ENCODE measurements at places on chromosomes 3 and 15.
A peak's percentile ranks its signal among the peaks of the same experiment; 100 is the strongest.

DNA sequence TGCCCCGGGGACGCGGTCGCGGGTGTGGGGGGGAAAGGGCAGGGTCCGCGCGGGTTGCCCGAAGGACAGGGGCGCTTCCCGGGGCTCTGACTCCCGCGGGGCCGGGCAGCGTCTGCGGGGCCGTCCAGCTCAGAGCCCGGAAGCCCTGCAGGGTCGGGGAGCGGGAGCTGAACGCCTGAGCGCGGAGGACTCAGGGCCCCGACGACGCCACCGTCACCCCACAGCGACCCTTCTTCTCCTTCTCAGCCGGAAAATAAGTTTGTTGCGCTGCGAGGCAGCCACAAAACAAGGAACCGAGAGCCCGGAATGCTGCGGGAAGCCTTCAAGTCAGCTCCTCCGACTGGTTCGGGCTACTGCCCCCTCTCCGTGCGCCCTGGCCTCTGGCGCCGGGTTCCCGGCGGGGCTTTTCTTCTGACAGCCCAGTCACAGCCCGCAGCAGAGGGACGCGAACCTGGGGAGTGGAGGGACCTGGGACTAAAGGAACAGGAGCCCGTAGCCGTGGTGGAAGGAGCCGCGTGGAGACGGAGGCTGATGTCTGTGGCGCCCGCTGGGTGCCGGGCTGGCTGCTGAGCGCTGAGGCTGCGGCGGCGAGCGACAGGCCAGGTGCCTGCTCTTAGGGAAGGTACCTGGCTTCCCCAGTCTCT is 484 bp downstream of the CNTN4 start:
- DNase-seq: peak; percentile 79

DNA sequence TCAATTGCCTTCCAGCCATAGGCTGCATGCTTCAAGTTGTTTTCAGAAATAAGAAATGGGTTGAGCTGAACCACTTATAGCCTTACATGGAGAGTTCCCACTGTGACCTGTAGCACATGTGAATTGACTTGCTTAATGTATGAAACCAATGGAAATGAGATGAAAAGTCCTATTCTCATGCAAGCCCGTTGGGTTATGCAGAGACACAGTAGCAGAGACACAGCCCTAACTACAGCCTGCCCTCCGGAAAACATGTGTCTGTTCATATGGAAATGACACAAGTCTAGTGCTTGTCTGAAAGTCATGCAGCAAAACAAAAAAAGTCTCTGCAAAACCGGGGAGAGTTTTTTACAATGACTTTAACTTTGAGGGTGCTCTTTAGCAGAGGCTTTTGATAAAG is 14.5 kb downstream of the HIGD2B start:
- DNase-seq: no peak

DNA sequence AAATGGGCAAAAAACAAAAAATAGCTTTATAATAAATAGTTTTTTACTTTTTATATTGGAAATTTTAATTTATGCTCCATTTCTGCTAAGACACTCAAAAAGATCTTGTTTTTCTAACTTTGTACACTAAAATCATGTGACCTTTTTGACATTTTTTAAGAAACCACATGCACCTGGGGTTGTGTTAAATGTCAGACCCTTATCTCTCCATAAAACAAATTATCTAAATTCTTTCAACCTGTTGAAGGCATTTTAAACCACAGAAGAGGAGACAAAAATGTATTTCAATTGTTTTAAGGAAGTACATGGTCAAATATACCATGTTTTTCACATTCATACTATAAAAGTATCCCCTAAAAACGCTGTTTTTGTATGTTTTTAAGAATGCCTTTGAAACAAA is 29.2 kb downstream of the IFT80 start:
- no peak for DNase-seq

DNA sequence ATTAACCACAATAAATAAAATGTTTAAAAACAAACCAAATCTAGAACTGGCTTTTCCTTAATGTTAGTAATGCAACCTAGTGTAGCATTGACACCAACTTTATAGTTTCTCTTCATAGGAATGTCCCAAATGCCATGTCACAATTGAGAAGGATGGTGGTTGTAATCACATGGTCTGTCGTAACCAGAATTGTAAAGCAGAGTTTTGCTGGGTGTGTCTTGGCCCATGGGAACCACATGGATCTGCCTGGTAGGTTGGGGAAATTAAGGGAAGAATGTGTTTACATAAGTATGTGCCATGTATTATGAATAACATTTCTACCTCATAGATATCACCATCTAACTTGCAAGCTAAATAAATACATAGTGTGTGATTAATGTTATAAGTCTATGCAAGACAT is 84.4 kb upstream of the GOLGA6B start:
- DNase-seq: no peak

DNA sequence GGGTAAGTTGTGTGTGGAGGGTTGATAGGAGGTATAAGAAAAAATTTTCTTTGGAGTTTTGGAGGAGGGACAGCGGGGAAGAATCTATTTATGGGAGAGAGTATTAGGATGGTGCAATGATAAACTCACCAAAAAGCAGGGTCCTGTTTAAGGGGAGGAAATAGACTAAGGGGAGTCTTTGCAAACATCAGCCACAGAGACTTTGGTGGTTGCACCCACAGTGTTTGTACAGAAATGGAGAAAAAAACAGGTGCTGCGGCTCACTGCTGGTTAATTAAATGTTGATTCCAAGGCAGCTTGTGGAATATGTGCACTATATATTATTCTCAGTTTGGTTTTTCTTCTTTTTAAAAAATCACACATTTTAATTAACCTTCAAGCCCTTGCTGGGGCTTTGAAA is 182.1 kb downstream of the NECTIN3 start:
- no peak for DNase-seq

Data from kidney (tissue), 22 donors.